ENCODE measurements at places on chromosomes 12 and 14.
A peak's percentile ranks its signal among the peaks of the same experiment; 100 is the strongest.

DNA sequence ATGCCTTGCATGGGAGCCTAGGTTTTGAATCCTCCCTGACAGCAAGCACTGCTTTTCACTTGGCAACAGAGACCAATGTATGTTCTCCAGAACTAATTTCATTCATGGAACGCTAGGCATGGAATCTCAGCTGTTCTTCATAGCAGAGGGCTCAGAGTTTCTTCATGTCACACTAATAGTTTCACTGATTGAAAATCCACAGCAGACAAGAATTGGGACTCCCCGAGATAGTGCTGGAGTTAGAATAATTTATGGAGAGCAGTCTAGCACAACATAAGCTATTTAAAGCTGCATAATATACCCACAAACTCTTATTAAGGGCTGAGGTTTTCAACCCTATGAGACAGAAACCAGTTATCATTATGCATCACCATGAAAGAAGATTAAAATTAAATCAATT, 342.5 kb downstream of the TMEM132D start:
- DNase-seq: no peak

GRCh38 chr12:78568321-78569020, 296.1 kb upstream of the SYT1 start:
- DNase-seq: no peak

- DNase-seq: no peak
Observed at GRCh38 chr12:124053851-124054250, 80.8 kb downstream of the ZNF664 start.

DNA sequence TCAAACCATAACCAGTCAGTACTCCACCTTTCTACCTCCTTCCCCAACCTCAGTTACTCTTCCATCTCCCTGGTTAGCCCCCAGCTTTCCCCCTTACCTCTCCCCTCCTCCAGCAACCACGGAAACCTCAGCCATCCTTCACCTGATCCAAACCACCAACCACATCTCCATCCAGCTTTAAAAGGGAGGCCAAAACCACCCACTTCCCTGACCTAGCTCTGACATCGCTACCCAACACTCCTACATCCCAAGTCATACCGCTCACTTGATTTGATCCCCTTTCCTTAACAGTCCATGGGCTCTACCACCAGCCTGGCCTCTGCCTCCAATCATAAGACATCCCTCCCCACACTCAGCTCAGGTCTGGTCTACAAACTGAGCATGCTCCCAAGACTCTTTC, 1.5 kb downstream of the RAB35 start:
- DNase-seq: no peak

DNA sequence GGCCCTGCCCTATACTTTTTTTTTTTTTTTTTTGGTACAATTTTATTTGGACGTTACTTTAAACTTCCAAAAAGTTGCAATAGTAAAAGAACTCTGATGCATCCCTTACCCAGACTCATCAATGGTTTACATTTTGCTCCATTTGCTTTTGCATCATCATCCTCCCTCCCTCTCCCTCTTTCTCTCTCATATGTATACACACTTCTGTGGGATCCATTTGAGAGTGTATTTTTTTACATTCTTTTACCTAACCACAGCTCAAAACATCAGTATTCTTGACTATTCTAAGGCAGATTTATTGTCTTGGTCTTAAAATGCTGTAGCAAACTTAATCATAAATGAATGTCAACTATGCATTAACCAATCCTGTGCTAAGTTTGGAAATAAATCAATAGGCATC, 111.6 kb downstream of the PRICKLE1 start:
- DNase-seq: no peak

DNA sequence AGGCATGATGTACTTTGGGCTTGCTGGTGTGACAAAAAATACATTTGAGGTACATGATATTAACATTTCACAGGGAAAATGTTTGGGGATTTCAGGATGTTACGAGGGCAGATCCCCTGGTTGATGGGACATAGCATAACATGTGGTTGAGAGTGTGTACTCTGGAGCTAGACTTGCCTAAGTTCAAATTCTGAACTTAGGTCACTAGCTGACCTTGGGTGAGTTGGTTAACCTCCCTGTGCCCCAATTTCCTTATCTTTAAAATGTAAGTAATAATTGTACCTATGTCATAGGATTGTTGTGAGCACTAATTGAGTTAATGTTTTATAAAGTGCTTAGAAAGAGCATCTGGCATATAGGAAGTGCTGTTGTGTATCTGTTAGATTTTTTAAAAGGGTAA, 64.7 kb upstream of the ATF1 start:
- no peak for DNase-seq

DNA sequence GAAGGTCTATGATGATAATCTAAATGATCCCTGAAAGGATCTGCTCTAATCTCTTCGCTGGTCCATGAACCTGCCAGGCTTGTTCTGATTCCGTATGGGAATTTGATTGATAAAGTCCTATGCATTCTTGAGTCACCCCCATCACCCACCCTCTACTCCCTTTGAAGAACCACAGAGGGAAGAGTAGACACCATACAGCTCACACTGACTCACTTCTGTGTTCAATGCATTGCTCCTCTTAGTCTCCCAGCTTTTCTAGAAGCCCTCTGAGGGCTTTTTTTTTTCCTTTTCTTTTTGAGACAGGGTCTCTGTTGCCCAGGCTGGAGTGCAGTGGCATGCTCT, 18.5 kb upstream of the GPRC5A start:
- DNase-seq: no peak

DNA sequence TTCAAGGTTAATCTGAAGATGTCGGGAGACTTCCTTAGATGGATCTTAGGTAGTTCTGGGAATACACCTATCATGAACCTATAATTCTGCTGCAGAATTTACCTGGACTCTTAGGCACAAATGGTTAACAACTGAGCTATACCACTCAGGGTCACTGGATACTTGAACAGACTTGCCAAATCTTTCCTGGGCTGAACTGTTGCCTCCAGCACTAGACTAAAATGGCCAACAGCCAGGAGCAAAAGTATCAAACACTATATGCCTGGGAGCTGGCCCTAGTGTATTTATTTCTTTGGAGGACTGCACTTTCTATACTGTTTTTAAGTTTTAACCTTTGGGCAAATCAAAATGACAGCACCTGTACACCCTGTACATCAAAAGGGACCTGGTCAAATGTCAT, 252.8 kb downstream of the TMEM117 start:
- DNase-seq: no peak

DNA sequence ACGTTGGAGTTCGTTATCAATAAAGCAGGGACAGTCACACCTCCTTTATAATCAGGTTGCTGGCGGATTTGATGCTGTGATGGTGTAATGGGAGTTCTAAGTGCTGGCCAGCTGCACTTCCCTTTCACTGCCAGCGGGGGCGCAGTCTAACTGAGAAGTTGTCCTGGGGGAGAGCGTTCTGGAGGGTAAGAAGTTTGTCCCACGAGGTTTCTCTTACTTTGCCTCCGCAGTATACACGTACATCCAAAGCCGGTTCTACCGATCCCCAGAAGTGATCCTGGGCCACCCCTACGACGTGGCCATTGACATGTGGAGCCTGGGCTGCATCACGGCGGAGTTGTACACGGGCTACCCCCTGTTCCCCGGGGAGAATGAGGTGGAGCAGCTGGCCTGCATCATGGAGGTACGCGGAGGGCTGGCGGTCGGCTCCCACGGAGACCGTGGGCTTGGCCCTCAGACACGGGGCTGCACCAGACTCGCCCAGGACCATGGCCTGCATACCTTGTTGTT, 42.7 kb downstream of the DYRK4 start:
- peak; percentile 88 for DNase-seq

GRCh38 chr14:61560323-61560722, 135.0 kb upstream of the HIF1A start:
- no peak for DNase-seq

- DNase-seq: no peak
Observed at GRCh38 chr12:67018105-67018504, 251.1 kb upstream of the CAND1 start.

DNA sequence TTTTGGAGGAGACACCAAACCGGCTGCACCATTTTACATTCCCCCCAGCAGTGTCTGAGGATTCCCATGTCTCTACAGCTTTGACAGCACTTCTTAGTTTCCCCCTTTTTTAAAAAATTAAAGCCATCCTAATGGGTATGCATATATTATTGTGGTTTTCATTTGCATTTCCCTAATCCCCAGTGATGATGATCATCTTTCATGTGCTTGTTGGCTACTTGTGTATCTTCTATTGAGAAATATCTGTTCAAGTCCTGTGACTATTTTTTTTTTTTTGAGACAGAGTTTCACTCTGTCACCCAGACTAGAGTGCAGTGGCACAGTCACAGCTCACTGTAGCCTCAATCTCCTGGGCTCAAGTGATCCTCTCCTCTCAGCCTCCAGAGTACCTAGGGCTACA, 23.2 kb upstream of the ASPG start:
- no peak for DNase-seq

DNA sequence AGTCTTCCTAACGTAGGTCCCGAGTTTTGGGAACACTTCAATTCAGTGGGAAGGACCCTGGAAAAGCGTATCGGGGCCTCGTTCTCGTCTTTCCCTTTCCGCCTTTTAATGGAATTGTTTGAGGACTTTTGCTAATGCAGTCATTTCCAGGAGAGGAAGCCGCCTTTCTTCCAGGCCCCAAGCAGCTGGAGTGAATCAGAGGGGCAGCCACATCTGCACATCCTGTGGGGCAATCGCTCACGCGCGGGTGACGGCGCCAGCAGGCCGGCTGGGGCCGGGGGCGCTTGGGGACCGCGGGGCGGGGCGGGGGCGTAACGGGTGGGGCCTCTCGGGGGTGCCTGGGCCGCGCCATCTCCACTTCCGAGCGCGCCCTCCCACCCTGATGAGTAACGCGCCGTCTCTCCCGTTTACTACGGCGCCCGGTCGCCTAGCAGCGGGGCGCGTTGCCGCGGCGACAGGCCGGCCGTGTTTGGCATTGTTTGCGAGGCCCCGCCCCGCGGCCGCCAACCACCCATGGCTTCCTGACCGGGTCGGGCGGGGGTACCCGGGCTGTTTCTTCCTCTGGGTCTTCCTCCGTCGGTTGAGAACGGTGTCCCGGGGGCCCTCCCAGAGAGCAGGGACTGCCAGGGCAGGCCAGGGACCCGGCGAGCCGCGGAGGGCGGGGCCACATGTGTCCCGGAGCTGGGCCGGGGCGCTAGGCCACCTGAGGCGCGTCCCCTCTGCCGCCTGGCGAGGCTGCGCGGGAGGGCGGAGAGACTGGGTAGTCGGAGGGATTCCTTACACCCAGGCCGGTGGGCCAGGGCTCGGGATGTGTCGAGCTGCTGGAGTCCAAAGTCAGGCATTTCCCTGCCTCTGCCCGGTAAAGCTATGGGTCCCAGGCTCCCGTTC, 2.3 kb downstream of the GSG1 start:
- DNase-seq: peak; percentile 87

DNA sequence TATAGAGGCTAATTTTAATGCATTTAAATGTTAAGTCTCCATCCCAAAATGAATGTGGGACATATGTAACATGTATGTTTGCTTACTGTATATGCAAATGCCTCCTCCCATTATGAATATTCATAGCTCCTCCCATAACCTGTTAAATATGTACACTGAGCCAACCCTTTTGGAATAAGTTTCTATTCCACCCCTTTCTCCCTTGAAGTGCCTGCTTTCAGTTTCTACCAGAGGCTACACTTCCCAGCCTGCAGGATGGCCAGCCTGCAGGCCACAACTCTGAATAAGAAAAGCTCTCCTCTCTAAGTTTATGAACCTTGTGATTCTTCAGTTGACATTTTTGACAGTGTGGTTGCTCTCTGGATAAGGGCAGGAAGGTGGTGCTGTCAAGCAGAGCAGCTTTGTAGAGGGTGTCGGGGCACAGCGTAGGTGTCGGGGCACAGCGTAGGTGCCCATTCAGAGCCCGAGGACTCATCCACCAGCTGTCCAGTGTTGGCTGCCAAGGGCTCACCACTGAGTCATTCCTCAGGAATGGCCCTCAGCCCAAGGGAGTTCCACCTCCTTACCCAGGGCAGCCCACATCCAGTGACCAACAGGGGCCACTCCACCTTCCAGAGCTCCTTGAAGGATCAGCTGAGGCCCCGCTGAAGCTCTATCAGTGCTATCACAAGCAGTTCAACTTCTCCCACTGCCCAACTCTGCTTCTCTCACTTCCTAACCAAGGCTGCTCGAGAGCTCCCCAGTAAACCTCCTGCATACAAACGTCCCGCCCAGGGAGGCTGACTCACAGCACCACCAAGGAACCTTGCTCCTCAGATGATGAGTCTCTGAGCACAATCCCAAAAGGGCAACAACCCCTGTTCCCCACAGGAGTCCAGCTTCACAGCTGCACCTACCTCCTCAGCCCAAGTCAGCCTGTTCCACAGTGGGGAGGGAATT, 31.4 kb downstream of the VWF start:
- DNase-seq: no peak

- DNase-seq: no peak
Observed at GRCh38 chr12:93274937-93275336, 102.8 kb upstream of the NUDT4 start.
